Fibroblast of the aortic adventitia (primary cell): ENCODE measurements at places on chromosomes 3 and 15.

- DNase-seq: no peak
Observed at GRCh38 chr3:20186600-20187004, 596 bp upstream of the SGO1 start.

DNA sequence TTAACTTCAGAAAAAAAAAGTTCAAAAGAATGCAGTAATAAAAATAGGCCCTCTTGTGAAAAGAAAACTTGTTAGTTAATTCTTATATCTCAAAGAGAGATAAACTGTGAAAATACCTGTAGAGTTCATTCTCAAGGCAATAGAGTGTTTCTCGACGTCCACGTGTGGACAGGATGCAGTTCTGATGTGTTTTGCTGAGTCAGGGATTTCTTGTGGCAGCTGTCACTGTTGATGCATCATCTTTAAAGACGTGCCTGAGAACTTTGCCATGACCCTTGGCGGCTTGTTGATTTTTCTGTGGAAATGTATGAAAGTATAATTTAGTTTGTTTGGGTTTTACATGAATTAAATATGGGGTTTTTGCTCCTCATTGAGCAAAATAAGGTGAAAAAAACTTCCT lies 702.2 kb downstream of the NLGN1 start:
- DNase-seq: no peak

DNA sequence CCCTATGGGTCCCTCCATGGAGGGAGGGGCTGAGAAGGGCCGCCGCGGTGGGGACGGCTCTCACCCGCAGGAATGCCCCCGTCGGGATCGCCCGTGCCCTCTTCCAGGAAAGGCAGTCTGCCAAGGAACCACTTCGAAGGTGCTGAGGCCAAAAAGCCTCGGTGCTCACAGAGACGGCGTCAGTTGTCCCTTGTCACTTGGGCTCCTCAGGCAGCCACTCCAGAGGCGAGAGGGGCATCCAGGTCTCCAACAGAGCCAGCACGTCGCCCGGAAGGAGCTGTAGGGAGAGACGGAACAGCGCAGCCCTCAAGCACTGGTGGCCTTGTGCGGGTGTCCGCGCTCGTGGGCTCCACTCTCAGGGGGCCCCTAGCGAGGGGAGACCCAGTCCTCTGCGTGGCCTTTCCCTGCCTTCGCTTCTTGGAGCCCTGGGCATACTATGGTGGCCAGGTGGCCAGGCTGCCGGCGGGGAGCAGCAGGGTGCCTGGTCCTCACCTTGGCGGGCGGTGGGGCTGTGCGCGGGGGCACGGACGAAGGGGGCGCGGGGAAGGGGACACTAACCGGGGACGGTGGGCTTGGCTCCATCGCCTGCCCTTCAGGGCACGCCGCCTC lies 994 bp downstream of the MESP1 start:
- no peak for DNase-seq

DNA sequence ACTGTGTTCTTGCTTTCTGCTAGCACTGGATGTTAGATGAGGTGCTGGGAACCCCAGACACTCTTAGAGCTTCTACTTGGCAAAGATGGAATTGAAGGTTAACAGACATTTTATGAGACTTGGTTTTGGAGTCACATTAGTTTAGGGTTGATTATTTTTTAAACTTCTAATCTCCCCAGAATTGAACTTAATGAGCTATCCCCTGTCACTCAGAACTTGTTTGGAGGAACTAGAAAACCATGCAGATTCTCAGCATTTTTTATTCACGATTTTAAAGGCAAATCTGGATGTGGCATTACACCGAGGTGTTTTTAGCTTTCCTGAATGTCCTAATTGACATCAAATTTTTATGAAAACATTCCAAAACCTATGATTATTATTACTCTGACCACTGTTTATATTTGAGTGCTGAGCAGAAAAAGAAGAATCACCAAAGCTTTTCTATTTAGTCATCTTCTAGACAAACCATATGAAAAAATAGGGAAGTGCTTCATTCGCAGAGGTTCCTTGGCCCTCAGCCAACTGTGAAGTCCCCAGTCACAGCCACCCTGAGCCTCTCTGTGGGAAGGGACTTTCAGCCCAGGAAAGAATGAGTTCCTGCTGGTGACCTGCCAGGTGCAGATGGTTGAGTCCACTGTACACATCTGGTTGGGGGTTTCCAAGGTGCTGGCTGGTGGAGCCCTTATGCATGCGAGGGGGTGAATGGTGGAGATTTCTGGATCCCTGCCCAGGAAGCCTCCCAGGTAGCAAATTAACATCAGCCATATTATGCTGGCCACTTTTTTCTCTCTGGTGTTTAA lies 196.0 kb upstream of the TOPAZ1 start:
- no peak for DNase-seq

DNA sequence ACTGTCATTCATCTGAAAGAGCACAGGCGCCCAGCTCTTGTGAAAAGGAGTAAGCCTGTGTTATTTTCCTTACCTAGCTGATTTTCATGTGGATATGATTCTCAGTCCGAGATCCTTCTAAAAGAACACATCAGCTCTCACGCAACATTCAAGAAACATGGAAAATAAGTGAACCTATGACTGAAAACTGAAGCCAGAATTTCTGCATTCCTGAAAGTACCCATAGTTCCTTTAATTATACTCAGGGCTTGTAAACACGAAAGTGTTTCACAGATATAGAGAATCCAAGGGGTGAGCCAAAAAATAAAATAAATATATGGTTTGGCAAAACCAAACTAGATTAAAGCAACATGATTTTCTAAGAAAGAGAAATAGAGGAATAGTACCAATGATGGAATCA lies 100.8 kb upstream of the CHMP2B start:
- peak; percentile 1 for DNase-seq

DNA sequence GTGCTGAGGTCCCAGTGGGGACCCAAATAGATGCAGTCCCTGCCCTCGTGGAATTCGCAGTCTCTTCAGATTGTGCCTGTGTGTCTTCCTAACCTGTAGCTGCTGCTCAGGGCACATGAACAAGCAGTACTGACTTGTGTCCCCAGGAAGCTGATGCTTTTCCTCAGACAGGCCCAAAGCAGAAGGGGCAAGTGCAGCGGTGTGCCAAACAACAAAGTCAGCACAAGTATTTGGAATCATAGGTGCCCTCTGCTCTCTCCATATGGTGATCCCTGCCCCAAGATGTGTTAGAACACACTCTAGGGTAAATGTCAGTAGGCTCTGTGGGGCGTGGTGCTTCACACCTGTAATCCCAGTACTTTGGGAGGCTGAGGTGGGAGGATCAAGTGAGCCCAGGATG lies 21.9 kb downstream of the BHLHE40 start:
- no peak for DNase-seq

GRCh38 chr3:19907523-19907922 lies 26.5 kb downstream of the EFHB start:
- DNase-seq: no peak

DNA sequence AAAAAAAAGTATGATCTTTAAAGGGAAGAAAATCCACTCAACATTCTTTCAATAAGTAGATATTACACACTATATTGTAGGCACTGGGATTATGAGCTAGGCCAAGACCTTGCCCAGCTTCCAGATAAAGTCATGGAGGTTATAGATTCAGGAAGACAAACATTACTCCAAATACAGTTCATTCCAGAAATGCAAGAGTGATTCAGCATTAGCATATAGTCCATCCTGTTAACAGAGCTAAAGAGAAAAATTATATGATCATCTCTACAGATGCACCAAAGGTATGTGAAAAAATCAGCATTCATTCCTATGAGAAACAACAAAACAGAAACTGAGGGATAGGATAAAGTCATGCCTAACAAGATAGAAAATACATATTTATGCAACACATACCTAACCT lies 42.1 kb upstream of the NSMCE3 start:
- DNase-seq: no peak

- peak; percentile 64 for DNase-seq
Observed at GRCh38 chr3:72694398-72694797, 153.8 kb downstream of the SHQ1 start.

- no peak for DNase-seq
Observed at GRCh38 chr3:135239615-135239884, 444.5 kb downstream of the EPHB1 start.

DNA sequence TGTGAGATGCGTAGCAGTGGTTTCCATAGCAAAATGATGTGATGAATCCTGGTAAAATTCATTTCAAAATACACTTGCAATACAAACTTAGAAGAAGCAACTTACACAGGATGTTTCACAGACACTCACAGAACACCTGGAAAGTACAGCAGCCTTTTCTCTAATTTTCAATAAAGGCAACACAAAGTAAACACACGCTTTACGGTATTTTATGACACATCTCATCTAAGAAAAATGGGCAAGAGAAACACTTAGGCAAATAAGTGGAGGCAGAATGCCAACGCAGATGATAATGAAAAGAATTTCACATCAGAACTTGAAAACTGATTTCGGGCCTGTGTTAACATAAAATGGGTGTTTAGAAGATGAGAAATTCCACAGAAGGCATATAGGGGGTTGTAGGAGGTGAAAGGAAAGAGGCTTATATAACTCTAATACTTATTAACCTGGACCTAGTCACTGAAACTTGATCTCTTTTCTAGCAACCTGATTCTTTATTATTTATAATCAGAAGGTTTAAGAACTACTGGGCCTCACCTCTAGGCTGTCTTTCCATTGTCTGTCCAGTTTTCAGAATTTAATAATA lies 25.6 kb upstream of the MAP3K13 start:
- DNase-seq: no peak

- DNase-seq: peak; percentile 33
Observed at GRCh38 chr15:38035701-38036100, 101.3 kb downstream of the TMCO5A start.

DNA sequence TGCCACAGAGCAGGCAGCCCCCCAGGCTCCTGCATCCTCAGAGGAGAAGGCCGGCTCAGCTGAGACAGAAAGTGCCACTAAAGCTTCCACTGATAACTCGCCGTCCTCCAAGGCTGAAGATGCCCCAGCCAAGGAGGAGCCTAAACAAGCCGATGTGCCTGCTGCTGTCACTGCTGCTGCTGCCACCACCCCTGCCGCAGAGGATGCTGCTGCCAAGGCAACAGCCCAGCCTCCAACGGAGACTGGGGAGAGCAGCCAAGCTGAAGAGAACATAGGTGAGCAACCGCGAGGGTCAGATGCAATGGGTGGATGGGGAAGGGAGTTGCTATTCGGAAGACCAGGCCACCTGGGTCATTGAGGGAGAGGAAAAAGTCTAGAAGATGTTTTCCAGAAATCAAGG lies 53.0 kb downstream of the GAP43 start:
- DNase-seq: no peak

GRCh38 chr3:32937331-32937730 lies 14.1 kb upstream of the CCR4 start:
- no peak for DNase-seq
